ENCODE measurements at places on chromosomes 13 and 19. TPM values are rescaled to one million over a fixed set of nuclear protein-coding genes. Genes with fewer than 3 reads are reported as not detected.

DNA sequence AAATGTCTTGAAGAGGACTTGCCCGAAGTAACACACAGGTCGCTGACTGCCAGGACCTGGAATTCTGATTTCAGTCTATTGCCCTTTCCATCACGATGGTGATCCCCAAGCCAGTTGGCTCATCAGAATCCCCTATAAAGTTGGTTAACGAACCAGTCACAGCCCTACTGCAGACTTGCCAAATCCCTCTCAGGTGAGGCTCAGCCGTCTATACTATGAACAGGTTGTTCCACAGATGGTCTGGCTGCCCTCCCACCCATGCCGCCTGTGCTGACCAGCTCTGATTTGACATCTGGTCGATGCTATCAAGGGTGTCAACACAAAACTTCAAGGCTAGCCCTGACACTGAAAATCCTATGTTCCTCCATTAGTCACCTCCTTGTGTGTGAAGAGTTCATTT is 90.0 kb downstream of the RNASEH2B start:
- DNase-seq = no peak

GRCh38 chr19:30235946-30236345 is 136.2 kb upstream of the ZNF536 start:
- DNase-seq = no peak

GRCh38 chr13:74561155-74561554 is 427.0 kb upstream of the KLF12 start:
- DNase-seq = no peak

- no peak for DNase-seq
Observed at GRCh38 chr13:77099415-77099814, 72.5 kb upstream of the FBXL3 start.

DNA sequence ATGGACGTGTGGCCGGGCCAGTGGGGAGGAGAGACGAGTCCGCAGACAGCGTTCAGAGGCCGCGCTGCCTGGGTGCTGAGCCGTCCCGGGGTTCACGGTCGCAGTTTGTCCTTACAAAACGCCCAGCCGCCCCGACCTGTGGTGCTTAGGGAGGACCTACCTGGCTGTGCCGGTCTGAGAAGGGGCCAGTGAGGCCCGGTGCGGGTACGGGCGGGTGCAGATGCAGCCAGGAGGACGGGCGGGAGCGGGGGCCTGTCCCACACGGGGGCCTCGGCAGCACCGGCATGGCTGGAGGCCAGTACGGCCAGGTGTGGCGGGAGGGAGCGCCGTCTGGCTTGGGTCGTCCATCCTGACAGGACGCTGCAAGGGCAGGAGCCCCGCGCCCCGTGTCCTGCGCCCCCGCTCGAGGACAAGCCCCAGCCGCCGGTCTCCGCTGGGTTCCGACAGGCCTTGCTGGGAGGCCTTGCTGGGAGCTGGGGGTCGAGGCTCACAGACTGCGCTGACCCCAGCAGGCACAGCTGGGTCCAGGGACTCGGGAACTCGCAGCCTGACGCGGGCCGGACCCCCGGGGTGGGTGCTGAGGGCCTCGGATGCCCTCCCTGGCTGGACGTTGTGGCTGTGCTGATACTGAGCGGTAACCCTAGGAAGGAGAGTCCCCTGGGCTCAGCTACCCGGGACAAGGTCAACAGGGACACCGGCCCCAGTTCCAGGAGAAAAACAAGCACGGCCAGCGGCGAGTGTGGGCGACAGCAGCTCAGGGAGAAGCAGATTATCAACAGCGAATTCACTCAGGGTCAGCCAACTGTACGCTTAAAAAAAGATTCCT is 5.3 kb upstream of the PROZ start:
- DNase-seq = peak; percentile 43

DNA sequence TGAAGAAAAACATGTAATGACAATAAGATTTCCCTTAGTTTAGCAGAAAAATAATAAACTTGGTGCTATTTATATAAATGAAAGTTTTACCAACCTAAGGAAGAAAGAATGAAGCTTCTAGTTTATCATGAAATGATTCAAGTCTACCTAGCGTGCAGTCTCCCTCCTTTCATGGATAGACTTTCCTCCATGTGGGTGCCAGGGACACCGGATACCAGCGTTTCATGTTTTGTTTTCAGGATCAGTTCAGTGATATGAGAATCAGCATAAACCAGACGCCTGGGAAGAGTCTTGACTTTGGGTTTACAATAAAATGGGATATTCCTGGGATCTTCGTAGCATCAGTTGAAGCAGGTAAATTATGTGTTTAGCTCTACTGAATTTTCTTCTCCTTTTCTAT is 196.7 kb downstream of the LMO7 start:
- DNase-seq = no peak

- peak; percentile 78 for DNase-seq
Observed at GRCh38 chr13:49652355-49653305, 24.3 kb downstream of the ARL11 start.

SLC25A41 gene
- 0.14 TPM for total RNA-seq

GRCh38 chr19:33171916-33172359 is 22.2 kb upstream of the LRP3 start:
- DNase-seq = no peak

GRCh38 chr19:12777217-12778016 is 2.1 kb upstream of the HOOK2 start:
- peak; percentile 91 for DNase-seq

DNA sequence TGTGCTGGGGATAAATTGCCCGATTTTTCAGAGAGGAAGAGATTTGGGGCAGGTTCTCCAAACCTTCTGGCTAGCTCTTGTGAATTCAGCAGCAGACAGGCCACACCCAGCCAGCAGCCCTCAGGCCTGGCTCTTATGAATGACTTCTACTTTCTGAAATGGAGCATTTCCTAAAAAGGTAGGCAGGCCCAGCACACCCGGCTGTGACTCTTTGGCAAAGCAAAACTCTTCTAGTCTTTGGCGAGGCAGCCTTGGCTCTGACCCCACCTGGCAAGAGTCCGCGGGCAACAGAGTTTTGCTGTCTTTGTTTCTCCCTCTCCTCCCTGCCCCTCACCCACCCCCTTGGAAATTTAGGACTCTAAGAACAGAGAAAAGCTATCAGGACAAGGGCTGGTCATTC is 221.2 kb downstream of the ZNF536 start:
- no peak for DNase-seq

- no peak for DNase-seq
Observed at GRCh38 chr13:29934531-29935308, 84.3 kb upstream of the UBL3 start.

GRCh38 chr19:19134687-19135158 is 3.6 kb downstream of the TMEM161A start:
- no peak for DNase-seq

- no peak for DNase-seq
Observed at GRCh38 chr13:30406779-30407416, 15.4 kb upstream of the UBE2L5 start.

UBAC2 gene
- 51.3 TPM for total RNA-seq
